Occipital lobe (tissue), 3 donors: ENCODE measurements at places on chromosomes 13 and 19.

- no peak for DNase-seq
Observed at GRCh38 chr13:51765142-51765515, 38.8 kb downstream of the DHRS12 start.

DNA sequence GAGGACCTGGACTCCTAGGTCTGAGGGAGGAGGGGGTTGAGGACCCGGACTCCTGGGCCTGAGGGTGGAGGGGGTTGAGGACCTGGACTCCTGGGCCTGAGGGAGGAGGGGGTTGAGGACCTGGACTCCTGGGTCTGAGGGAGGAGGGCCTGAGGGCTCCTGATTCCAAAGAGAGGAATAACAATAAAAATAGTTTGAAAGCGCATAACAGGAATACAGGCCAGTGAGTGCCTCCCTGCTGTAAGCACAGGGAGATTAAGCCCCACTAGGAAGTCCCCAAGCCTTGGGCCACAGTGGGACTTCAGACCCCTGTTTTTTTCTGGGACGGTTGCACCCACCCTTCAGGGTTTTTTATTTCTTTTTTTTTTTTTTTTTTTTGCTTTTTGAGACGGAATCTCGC, 1.2 kb upstream of the SBK2 start:
- DNase-seq = no peak

DNA sequence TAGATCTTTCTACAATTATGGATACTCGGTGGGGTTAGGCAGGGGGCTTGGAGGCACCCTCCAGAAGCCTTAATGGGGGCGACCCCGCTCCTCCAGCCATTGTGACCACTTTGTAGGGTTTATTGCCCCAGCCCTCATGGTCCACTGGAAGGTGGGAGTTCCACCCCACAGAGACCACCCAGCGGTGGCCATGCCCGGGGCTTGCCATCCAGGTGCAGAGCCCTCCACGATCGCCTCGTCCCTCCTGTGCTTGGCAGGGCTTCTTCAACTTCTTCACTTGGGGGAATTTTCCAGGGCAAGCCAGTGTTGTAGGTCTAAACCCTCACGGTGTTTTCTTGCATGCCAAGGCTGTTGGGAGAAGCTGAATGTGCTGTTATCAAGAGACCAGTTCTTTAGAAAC, 16.1 kb downstream of the ZNF536 start:
- DNase-seq = no peak

DNA sequence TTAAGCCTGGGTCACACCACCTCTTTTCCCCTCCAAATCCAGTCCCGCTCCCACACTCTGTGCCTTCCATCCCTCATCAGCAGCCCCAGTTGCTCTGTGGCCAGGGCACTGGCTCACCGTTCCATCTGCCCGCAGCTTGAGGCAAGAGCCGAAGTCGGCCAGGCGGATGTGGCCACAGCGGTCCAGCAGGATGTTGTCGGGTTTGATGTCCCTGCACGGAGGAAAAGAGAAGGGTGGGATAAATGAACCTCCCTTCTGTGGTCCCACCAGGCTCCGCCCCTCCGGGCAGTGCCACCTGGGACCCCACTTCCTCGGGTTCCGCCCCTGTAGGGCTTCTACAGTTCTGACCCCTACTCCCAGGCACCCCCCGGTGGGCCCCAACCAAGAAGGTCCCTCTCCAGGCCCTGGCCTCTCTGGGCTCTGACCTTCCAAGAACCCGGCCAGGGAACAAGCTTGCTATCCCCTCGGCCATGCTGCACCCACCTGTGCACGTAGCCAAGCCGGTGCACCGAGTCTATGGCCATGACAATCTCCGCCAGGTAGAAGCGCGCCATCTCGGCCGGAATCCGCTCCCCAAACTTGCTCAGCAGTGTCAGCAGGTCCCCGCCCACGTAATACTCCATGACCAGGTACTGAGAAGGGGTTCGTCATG, 4.2 kb downstream of the DMPK start:
- no peak for DNase-seq

DNA sequence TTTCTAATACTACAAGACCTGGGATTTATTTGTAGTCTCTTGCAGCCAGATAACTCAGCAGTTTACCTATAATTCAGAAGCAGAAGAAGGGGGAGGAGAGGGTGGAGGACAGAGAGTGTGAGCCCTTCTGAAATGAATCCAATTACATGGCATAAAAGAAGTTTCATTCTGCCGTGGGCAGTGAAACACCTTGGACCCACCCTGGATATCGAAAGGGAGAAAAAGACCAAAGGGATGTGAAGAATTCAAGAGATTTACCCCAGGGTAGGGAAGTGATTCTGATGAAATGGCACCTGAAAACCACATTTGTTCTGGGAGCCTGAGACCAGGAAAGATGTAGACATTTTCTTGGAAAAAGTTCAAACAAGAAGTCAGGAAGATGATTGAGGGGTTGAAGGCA, 140.9 kb downstream of the NDFIP2 start:
- no peak for DNase-seq

GRCh38 chr13:47673009-47673850, 327.8 kb downstream of the SUCLA2 start:
- DNase-seq = no peak

DNA sequence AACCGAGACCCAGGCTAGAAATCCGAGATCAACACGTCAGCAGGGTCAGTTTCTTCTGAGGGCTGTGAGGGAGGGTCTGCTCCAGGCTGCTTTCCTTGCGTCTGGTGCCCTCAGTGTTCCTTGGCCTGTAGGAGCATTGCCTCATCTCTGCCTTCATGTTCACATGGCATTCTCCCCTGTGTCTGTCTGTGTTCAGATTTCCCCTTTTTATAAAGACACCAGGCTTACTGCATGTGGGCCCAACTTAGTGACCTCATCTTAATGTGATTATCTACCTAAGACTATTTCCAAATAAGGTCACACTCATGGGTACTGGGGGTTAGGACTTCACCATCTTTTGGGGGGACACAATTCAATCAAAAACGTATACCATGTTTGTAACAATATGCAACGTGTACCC, 57.2 kb upstream of the C1QTNF9 start:
- no peak for DNase-seq
